ENCODE measurements at places on chromosomes 1 and 21.
A peak's percentile ranks its signal among the peaks of the same experiment; 100 is the strongest.

DNA sequence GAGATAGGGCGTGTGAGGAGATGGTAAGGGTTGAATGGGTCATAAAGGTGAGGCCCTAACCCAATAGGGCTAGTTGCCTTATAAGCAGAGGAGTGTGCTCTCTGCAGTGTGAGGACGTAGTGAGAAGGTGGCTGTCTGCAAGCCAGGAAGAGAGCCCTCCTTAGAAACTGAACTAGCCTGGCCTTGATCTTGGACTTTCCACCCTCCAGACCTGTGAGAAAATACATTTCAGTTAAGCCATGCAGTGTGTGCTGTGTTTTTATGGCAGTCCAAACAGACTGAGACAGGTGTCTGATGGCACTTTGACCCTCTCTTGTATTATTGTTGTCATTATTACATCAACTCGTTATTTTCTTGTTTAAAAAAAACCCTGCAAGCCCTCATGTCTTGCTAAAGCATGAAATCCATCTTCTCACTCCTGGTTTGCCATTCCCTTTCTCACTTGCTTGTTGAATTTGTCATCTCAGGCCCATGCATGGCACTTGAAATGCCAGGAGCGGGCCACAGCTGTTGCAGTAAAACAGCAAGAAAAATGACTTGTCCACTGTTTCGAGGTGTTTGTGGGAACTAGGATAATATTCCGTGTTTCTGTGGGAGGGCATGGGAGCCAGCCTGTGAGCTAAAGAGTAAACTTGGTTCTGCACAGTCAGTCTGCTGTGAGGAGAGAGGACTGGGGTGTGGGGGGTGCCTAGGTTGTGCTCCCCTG lies 78.6 kb downstream of the STUM start:
- H3K27ac ChIP-seq: no peak overlapping the region
- H3K4me3 ChIP-seq: no peak overlapping the region
- no peaks in the 10 kb centered on the region for H3K4me1 ChIP-seq
- H3K27me3 ChIP-seq: no peaks in the 10 kb centered on the region
- no peak for DNase-seq

- H3K27ac ChIP-seq: peak overlapping the region; percentile 30
- DNase-seq: peak; percentile 69
- H3K4me3 ChIP-seq: peak overlapping the region; percentile 31
Measured at GRCh38 chr1:46522184-46522968, 29.1 kb downstream of the KNCN start.

DNA sequence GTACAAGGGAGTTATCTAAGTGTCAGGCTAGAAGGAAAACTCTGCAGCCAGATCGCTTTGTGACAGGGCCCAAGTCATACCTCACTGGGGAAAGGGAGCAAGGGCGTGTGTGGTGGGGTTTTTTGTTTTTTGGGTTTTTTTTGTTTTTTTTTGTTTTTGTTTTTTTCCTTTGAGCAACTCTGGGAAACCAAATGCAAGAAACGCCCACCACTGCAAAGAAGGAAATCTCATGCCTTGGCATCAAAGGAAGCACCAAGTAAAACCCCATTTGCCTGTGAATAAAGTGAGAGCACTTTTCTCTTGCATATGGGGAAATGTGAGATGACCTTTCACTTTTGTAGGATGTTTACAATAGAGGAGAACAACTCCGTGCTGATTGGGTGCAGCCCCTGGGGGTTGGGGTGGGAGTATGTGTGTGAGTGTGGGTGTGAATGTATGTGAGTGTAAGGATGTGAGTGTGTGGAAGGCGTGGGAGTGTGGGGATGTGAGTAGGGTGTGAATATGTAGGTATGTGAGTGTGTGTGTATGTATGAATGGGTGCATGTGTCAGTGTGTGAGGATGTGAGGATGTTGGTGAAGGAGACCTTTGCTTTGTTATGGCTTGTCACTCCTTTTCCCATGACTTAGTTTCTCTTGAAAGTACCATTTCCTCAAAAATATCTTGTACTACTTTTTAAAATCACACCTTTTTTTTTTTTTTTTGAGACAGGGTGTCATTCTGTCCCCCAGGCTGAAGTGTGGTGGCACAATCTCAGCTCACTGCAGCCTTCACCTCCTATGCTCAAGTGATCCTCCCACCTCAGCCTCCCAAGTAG lies 34.6 kb downstream of the IL12RB2 start:
- H3K36me3 ChIP-seq: no peaks in the 10 kb centered on the region
- no peak overlapping the region for H3K4me3 ChIP-seq
- no peak overlapping the region for H3K27ac ChIP-seq
- no peak for DNase-seq

DNA sequence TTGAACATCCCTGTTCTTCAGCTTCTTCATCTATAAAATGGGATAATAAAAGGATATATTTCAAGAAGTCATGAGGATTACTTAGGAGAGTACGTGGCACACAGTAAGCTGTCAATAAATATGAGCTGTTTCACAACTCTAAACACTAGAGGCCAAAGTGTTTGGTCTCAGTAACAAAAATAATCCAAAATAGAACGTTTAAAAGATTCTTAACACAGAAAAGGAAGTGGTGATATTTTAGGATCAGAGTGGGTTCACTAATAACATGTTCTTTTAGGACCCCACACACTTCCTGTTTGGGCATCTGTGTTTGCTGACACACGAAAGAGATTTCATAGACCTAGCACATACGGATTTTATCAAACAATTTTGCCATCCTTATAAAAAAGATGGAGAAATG lies 32.9 kb downstream of the TNFSF18 start:
- DNase-seq: no peak
- no peaks in the 10 kb centered on the region for H3K4me1 ChIP-seq
- no peak overlapping the region for H3K27ac ChIP-seq
- H3K27me3 ChIP-seq: no peaks in the 10 kb centered on the region

GRCh38 chr1:179805291-179806195 lies 62.5 kb downstream of the FAM163A start:
- DNase-seq: no peak
- H3K27ac ChIP-seq: no peak overlapping the region
- H3K4me3 ChIP-seq: no peak overlapping the region
- H3K4me1 ChIP-seq: no peaks in the 10 kb centered on the region
- H3K27me3 ChIP-seq: no peaks in the 10 kb centered on the region

- no peak overlapping the region for H3K4me3 ChIP-seq
- H3K27ac ChIP-seq: no peak overlapping the region
- H3K27me3 ChIP-seq: no peaks in the 10 kb centered on the region
- H3K36me3 ChIP-seq: no peaks in the 10 kb centered on the region
- no peaks in the 10 kb centered on the region for H3K4me1 ChIP-seq
Measured at GRCh38 chr1:248585266-248585665, 10.7 kb upstream of the OR2T34 start.

- H3K27ac ChIP-seq: no peak overlapping the region
- H3K27me3 ChIP-seq: no peaks in the 10 kb centered on the region
- no peak for DNase-seq
- no peak overlapping the region for H3K4me3 ChIP-seq
Measured at GRCh38 chr1:67888216-67889106, 55.2 kb upstream of the GNG12 start.

GRCh38 chr1:17204546-17205440 lies at the start of gene PADI1:
PADI1 (plus strand) TSS chr1:17205128; CDS start chr1:17205218, 90 bp downstream.
- no peaks in the 10 kb centered on the region for H3K4me1 ChIP-seq
- H3K36me3 ChIP-seq: no peaks in the 10 kb centered on the region
- DNase-seq: no peak
- H3K4me3 ChIP-seq: no peak within 1 kb of the TSS
- H3K27me3 ChIP-seq: no peaks in the 10 kb centered on the region
- H3K27ac ChIP-seq: no peak within 1 kb of the TSS

DNA sequence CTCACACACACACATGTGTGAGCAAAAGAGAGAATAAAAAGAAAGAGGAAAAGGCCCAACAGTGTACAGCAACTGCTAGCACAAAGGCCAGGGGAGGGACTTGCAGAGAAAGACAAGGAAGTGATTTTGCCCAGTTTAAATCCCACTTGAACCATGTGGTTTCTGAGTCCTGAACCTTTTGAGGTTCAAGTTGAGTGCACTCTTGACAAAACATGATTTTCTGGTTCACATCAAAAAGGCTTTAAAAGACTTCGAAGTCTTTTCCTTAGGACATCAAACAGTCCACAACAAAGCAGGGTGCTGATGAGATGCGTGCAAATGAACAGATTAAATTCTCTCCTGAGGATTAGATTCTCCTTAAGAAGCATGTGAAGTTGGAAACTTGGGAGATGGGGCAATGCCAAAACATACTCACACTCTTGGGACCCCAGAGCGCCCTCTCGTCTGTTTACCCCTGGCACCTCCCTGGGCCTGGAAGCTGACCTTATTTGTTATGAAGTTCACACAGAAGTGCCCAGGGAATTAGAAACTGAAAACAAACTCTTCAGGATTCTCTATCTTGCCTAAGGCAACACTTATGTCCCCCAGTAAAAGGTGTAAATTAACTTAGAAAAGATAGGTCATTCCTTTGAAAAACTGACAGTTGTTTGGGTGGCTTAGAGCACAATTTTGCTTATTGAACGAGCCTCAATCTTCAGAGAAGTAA lies 31.5 kb downstream of the RNF220 start:
- no peaks in the 10 kb centered on the region for H3K4me1 ChIP-seq
- H3K36me3 ChIP-seq: no peaks in the 10 kb centered on the region
- H3K27me3 ChIP-seq: no peaks in the 10 kb centered on the region
- no peak overlapping the region for H3K27ac ChIP-seq
- no peak overlapping the region for H3K4me3 ChIP-seq
- no peak for DNase-seq

- H3K27ac ChIP-seq: peak overlapping the region; percentile 7
- H3K4me1 ChIP-seq: peaks cover 11% of the 10 kb centered on the region
- H3K36me3 ChIP-seq: peaks cover 34% of the 10 kb centered on the region
- H3K4me3 ChIP-seq: peak overlapping the region; percentile 20
- no peaks in the 10 kb centered on the region for H3K27me3 ChIP-seq
- DNase-seq: no peak
Measured at GRCh38 chr1:186139701-186140100, 235.4 kb downstream of the TPR start.

DNA sequence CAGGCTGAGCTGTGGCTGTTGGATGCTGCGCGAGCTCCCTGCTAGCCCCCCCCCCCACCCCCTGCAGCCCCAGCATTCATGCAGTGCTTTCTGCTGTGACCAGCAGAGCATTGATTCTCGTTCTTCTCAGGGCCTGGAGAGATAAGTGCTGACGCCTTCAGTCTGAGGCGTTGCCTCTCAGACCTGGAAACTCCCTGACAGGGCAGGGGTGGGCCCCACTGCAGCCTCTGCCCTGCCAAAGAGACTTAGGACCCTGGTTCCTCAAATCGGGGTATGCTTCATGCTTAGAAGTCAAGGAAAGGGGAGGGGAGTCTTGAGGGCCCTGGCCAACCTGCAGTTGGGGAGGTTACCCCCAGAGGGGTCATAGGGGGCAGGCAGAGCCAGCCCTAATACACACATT lies 38.5 kb downstream of the PTPRF start:
- no peak for DNase-seq
- H3K4me3 ChIP-seq: no peak overlapping the region
- peaks cover 3% of the 10 kb centered on the region for H3K4me1 ChIP-seq

DNA sequence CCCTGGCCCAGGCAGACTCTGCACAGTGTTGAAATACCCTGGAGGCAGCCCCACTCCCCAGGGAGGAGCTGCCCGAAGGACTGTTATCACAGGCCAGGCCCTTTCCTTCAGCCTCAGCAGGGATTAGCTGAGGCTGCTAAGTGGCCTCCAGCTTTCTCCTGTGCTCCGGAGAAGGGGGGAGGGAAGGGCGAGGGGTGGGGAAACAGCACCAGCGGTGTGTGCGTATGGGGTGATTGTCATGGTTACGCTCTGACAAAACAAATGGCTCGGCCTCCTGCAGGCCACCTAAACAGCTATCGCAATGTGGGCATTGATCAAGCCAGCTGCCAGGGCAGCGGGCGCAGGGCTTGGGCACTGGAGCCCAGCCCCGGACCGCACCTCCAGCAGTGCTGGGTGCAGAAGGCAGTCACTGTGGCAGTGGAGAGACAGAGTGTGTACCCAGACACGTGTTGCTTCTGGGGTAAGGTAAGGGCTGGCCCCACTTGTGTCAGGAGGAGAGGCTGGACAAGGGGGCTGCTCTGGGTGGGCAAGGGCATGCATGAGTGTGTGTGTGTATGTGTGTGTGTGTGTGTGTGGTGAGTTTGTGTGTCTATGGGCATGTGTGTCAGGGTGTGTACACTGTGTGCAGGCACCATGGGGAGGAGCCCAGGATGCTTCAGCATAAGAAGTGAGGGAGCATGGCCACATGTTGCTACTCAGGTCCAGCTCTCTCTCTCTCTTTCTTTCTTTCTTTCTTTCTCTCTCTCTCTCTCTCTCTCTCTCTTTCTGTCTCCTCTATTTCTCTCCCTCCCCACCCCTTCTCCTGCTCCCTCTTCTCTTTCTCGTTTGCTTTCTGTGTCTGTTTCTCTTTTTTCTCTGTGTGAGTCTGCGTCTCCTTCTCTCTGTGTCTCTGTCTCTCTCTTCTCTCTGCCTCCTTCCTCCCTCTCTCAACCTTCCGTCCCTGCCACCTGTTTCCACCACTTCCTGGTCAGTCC lies at the start of gene VWA5B1:
VWA5B1 (plus strand) TSS at position 252 of the 974 bp plus-strand sequence. CDS start 19,727 bp downstream, outside the sequence.
- no peak within 1 kb of the TSS for H3K27ac ChIP-seq
- H3K27me3 ChIP-seq: no peaks in the 10 kb centered on the region
- H3K4me1 ChIP-seq: no peaks in the 10 kb centered on the region
- DNase-seq: no peak

DNA sequence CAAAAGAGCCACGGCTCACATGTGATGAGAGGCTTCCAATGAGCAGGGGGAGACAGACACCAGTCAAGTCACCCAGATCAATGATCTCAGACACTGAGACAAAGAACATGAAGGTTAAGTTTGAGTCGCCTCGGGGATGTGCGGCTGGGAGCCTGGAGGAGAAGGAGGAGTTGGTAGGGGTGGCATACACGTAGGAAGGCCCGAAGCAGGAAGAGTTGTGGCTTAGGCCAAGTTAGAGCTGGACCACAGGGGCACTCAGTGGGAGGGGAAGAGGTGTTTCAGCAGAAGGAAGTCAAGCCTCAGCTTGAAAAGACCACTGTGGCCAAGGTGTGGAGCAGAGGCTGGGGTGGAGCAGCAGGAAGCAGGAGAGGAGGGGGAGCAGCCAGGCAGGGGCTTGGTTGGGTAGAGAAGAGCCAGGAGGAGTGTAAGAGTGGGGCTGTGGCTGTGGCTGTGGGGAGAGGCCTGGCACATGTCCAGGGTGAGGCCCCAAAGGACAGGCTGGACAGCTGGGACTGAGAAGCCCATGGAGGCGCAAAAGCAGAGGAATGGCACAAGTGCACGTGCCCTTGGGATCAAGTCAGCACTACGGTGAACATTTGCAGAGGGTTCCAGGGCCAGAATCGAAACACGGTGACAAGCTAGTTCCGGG lies 27.6 kb downstream of the CTNNBIP1 start:
- H3K4me3 ChIP-seq: no peak overlapping the region
- H3K36me3 ChIP-seq: no peaks in the 10 kb centered on the region
- no peaks in the 10 kb centered on the region for H3K4me1 ChIP-seq

- no peak for DNase-seq
- H3K27ac ChIP-seq: no peak overlapping the region
- no peaks in the 10 kb centered on the region for H3K36me3 ChIP-seq
- H3K4me3 ChIP-seq: no peak overlapping the region
- no peaks in the 10 kb centered on the region for H3K27me3 ChIP-seq
- no peaks in the 10 kb centered on the region for H3K4me1 ChIP-seq
Measured at GRCh38 chr1:33097137-33097611, 16.2 kb downstream of the AZIN2 start.

DNA sequence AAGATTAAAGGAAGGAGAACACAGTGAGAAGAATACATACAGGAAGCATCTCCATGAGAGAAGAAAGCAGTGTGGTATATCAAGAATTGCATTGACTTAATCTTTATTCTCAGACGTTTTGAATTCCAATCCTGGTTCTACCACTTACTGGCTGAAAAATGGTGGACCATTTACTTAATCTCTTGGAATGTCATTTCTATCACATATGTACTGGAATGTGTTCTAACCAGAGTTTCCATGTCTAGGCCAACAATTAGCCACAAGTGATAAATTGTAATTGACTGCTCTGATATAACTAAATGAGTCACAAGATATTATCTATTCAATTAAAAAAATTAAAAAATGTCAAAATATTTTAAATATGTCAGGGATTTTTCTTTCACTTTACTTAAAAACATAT lies 626.1 kb downstream of the PTPRC start:
- no peak for DNase-seq
- H3K27ac ChIP-seq: no peak overlapping the region
- no peaks in the 10 kb centered on the region for H3K27me3 ChIP-seq

All from ascending aorta (tissue), 2 donors.